ENCODE measurements at places on chromosomes 5 and 9.

DNA sequence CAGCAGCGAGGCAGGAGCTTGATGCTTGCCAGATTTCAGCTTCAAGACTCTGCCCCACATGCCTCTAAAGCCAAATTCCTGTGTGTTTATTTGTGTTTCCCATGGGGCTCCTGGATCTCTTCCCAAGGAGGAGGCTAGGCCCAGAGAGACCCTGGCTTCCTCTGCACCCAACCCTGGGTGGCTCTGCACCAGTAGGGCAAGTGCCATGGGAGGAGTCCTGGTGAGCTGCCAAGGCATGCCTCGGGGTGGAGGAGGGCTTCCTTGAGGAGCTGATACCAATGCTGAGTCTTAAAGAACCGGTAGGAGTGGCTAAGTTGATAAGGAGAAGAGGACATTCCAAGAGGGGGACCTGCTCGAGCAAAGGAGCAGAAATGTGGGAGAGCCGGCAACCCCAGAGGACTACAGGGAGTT lies 6.8 kb upstream of the TIFAB start:
- DNase-seq = no peak

- DNase-seq = no peak
Measured at GRCh38 chr5:179264783-179265513, 80.3 kb downstream of the ADAMTS2 start.

- DNase-seq = no peak
Measured at GRCh38 chr9:101146508-101146907, 118.0 kb downstream of the PLPPR1 start.

GRCh38 chr5:177304392-177305119 lies 957 bp downstream of the PRELID1 start:
- no peak for DNase-seq

DNA sequence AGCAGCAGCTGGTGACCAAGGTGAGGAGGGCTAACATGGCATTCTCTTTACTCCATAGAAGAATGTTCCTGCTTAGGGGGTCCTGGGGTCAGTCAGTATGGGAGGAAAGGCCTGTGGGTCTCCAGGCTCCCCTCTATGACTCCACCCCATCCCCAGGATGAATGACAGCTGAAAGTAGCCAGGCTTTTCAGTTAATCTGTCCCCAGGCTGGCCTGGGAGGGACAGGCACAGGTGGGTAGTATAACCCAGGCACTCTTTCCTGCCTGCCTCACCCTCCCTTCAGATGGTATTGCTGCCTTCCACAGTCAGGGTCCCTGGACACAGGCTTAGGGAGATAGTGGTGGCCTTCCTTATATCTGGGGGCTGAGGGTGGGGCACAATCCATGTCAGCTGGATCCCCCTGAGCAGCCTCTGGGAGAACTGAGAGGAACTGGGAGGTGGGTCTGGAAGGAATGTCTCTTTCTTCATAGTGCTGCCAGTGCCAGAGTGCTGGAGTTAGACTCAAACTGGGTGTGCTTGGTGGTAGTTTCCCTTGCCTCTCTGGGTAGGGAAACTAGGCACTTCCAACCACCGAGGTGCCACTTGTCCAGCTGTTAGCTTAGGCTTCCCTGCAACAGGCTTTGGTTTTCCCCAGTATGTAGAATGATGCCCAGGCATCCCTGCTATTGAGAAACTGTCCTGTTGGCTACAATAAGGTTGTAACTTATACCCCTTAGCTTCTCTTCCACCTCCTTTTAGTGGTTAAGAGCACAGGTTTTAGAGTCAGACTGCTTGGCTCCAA lies 27.8 kb downstream of the LARP1 start:
- no peak for DNase-seq

- no peak for DNase-seq
Measured at GRCh38 chr9:106885451-106885850, 22.5 kb downstream of the ZNF462 start.

- no peak for DNase-seq
Measured at GRCh38 chr5:72234868-72235267, 85.2 kb downstream of the MRPS27 start.

GRCh38 chr5:63022403-63022802 lies 443.8 kb downstream of the LRRC70 start:
- DNase-seq = no peak
